ENCODE measurements at places on chromosomes 13 and 19. TPM values are rescaled to one million over a fixed set of nuclear protein-coding genes. Genes with fewer than 3 reads are reported as not detected.

Gene NCAN
- 4.8 TPM for total RNA-seq

- H3K36me3 ChIP-seq = no peaks in the 10 kb centered on the region
- H3K27ac ChIP-seq = no peak overlapping the region
- H3K27me3 ChIP-seq = no peaks in the 10 kb centered on the region
Measured at GRCh38 chr13:93900731-93901130, 578.8 kb downstream of the DCT start.

- no peaks in the 10 kb centered on the region for H3K4me1 ChIP-seq
- no peak for DNase-seq
- H3K27me3 ChIP-seq = no peaks in the 10 kb centered on the region
- H3K4me3 ChIP-seq = no peak overlapping the region
- no peak overlapping the region for H3K27ac ChIP-seq
- H3K36me3 ChIP-seq = no peaks in the 10 kb centered on the region
Measured at GRCh38 chr13:71817335-71817734, 49.7 kb downstream of the DACH1 start.

DNA sequence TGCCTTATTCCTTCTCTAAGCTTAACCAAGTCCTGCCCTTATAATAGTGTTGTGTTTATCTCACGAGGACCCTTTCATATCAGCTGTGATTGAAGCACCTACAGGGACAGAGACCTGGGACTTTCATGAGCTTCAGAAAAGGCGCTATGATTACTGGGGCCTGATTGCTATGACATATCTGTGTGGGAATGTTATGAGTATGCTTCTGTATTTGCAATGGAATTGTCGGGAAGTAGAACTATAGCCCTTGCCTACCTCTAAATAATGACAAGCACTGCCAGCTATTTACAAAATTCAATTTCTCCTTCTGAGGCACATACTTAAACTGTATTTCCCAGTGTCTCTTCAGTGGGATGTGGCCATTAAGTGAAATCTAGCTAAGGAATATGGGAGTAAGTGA lies 191.5 kb downstream of the LHFPL6 start:
- no peak overlapping the region for H3K4me3 ChIP-seq
- no peaks in the 10 kb centered on the region for H3K27me3 ChIP-seq
- no peak for DNase-seq

DNA sequence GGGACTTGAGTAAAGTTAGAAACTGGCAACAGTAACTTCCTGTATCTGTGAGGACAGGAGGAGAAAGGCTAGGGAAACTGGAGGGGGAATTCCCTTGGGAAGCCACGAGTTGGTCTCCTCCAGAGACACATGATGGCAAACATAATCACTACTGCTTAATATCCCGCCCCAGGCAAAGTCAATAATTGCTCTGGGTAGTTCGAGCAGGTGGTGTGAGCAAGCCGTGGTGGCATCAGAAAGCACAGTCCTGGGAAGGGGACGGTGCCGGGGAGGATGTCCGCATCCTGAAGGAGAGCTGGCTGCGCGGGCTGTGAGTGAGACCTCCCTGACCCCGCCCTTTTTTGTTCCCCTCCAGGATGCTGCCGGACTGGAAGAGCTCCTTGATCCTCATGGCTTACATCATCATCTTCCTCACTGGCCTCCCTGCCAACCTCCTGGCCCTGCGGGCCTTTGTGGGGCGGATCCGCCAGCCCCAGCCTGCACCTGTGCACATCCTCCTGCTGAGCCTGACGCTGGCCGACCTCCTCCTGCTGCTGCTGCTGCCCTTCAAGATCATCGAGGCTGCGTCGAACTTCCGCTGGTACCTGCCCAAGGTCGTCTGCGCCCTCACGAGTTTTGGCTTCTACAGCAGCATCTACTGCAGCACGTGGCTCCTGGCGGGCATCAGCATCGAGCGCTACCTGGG lies 1.4 kb downstream of the FFAR2 start:
- H3K4me3 ChIP-seq = no peak overlapping the region
- DNase-seq = no peak
- no peaks in the 10 kb centered on the region for H3K4me1 ChIP-seq
- no peaks in the 10 kb centered on the region for H3K27me3 ChIP-seq

- peak; percentile 46 for DNase-seq
- H3K36me3 ChIP-seq = no peaks in the 10 kb centered on the region
- H3K4me1 ChIP-seq = peaks cover 16% of the 10 kb centered on the region
- H3K4me3 ChIP-seq = peak overlapping the region; percentile 75
- H3K27me3 ChIP-seq = peaks cover 92% of the 10 kb centered on the region
Measured at GRCh38 chr13:102399791-102400674, 1.8 kb downstream of the FGF14 start.

DNA sequence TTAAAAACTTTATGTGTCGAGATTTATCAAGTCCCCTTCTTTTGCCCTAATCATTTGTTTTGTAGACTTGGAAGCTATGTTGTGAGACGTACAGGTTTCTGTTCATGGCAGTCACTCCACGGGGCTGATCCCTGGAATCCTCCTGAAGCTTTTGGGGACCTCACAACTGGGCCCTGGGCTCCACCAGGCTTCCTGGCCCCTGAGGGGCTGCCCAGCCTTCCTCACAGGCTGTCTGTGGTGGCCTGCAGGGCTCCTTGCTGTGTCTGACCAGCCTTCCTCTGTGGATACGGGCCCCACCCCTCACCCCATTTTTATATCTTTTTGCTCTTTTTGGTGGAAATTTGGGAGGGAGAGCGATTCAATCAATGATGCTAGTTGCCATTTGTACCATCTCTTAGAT lies 38.1 kb downstream of the CHST8 start:
- no peak overlapping the region for H3K27ac ChIP-seq
- no peak for DNase-seq
- H3K36me3 ChIP-seq = no peaks in the 10 kb centered on the region
- H3K27me3 ChIP-seq = no peaks in the 10 kb centered on the region

DNA sequence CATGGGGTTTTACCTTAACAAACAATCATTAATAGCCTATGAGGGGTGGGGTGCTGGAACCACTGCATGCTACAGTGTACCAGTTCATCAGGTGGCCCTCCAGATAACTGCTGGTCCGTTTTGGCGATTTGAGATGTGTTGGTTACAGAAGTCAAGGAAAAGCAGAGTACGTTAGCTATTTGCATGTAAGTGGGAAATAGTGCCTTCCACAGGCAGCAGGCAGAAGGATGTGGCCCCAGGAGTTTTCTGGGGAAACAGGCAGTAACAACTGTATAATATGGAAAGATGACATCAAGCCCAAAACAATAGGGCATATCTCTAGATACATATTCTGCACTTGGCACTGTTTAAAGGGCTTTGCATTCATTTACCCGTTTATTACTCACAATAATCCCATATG lies 245.7 kb downstream of the COL4A1 start:
- H3K27ac ChIP-seq = no peak overlapping the region
- no peaks in the 10 kb centered on the region for H3K36me3 ChIP-seq
- H3K4me1 ChIP-seq = no peaks in the 10 kb centered on the region
- no peak for DNase-seq
- no peak overlapping the region for H3K4me3 ChIP-seq

GRCh38 chr13:73368608-73369007 lies 309.8 kb downstream of the KLF5 start:
- H3K27me3 ChIP-seq = no peaks in the 10 kb centered on the region
- DNase-seq = no peak
- H3K27ac ChIP-seq = no peak overlapping the region
- no peak overlapping the region for H3K4me3 ChIP-seq
